Non-pigmented ciliary epithelial cell (primary cell): ENCODE measurements at places on chromosomes 7 and 10.

DNA sequence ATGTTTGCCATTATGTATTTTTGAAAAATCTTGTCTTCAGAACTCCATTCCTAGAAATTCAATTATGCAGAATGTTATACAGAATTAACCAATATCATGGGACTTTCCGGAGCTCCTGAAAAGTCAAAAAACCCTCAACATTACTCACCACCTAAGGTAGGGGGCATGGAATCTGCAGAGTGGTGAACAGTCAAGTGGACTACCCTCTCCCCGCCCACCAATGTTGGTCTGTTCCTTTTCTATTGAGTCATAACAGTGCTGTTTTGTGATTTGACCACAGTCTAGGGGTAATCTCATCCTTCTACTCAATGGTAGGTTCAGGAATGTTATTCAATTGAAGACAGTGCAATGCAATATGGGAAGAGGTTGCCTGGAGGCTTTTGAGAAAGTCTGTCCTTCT, 130.5 kb upstream of the HABP2 start:
- no peak for DNase-seq

- DNase-seq, result no peak
These were observed 2.9 kb upstream of the NRAP start for GRCh38 chr10:113666682-113667252.

DNA sequence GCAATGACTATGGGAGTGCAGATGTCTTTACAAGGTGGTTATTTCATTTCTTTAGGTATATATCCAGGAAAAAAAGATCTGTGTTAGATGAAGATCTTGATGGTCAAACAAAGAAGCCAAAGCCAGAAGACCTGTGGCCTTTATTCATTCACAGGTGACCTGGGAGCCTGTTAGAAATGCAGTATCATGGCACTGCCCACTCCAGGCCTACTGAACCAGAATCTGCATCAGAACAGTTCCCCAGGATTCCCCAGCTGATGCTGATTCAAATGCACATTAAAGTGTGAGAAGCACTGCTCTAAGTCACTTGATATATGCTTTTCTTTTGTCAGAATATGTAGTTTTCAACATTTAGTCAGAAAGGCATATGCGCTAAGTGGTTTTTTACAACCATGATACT, 251.1 kb downstream of the IPMK start:
- no peak for DNase-seq

- DNase-seq, result peak; percentile 10
These were observed 81.9 kb upstream of the C1GALT1 start for GRCh38 chr7:7100432-7100849.

GRCh38 chr10:122617476-122618270, 57.1 kb downstream of the DMBT1 start:
- DNase-seq, result no peak

DNA sequence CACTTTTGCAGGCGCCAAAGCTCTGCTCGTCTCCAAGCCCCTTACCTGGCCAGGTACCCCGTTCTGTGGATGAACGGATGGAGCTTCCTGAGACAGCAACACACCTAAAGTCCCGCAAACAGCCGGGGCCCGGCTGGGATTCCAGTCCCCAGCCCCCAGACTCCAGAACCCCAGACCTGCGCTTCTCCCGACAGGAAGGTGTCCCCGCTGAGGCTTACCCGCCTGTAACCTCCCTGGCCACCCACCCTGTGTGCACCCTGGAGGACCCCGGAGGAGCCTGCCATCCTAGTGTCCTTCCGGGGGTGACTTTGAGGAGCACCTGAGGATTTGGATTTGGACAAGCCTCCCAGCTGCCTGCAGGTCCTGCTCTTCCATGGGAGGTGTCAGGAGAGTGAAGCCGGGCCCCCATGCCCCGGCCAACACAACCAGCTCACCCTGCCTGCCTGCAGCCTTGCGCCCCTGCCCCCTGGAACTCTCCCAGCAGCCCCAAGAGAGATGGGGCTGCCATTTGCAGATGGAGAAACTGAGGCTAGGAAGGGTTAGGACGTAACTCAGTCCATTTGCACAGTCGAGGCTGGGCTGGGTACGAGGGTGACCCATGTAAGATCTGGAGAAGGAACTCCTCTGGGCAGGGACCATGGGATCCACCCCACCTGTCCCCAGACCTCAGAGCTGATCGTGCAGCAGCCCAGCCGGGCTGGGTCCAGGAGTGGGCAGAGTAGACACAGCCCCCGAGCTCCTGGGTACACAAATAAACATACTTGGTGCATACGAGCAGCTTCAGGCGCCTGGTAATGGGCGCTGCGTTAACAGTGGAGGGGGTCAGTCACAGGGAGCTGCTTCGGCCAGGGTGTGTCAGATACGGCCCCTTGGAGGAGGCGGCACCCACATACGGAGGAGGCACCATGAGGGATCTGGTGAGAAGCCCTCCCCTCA, 31.9 kb downstream of the UNCX start:
- no peak for DNase-seq

- DNase-seq, result no peak
These were observed 9.5 kb downstream of the RAB18 start for GRCh38 chr10:27513451-27514191.

GRCh38 chr10:95941115-95941514, 33.3 kb downstream of the CC2D2B start:
- no peak for DNase-seq

DNA sequence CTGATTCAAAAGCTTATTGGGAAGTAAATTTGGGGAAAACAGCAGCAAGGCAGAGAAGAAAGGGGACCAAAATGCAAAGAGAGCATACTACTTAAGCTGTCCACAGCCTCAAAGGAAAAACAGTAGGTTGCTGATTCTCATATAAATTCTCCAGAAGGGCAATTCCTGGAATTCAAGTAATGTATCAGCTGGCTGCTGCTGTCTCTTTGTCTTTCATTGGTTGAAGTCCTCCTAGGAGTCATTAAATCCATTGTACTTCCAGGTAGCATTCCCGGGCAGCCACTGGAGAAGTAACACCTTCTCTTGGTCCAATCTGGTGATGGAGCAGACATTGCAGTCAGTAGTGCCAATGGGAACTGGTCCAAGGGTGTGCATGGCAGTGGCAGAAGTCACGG, 22.7 kb downstream of the BET1 start:
- no peak for DNase-seq
